ENCODE measurements at places on chromosomes 7 and 10. TPM values are rescaled to one million over a fixed set of nuclear protein-coding genes. Genes with fewer than 3 reads are reported as not detected.

The GRM8 gene
- total RNA-seq: 2.3 TPM

The TMEM184A gene
- 65.3 TPM for total RNA-seq

DNA sequence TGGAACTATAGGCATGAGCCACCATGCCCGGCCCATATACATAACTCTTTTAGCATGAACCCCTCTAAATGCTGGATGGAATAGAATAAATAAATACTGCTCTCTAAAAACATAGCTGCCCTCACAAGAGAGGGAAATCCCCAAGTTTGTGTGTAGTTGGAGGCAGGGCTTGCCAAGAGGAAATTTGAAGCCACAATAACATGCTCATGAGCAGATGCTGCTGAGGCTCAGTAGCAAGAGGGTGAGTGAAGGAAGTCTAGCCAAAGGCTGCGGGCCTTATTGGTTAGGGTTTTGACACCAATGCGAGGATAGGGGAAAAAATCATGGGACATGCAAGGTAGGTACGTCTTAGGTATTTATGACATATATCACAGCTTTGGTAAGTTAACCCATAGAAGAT is 17.3 kb downstream of the TPK1 start:
- H3K4me1 ChIP-seq: peaks cover 11% of the 10 kb centered on the region
- H3K27ac ChIP-seq: no peak overlapping the region
- DNase-seq: no peak

DNA sequence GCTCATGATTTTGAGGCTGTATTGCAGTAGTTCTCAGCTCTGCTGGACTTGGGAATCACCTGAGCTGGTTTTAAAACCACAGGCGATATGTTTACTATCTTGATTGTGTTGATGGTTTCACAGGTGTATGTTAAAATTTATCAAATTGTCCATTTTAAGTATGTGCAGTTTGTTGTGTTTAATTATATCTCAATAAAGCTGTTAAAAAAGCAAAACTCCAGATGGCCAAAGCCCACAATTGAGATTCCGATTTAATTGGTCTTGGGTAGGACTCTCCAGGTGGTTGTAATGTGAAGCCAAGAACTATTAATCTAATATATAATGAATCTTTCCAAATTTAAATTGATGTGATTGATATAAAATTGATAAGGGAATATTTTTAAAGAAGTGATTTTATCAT is 48.6 kb downstream of the NRCAM start:
- no peak for DNase-seq
- no peaks in the 10 kb centered on the region for H3K27me3 ChIP-seq
- H3K4me3 ChIP-seq: no peak overlapping the region
- peak overlapping the region; percentile 9 for H3K27ac ChIP-seq
- peaks cover 53% of the 10 kb centered on the region for H3K4me1 ChIP-seq

DNA sequence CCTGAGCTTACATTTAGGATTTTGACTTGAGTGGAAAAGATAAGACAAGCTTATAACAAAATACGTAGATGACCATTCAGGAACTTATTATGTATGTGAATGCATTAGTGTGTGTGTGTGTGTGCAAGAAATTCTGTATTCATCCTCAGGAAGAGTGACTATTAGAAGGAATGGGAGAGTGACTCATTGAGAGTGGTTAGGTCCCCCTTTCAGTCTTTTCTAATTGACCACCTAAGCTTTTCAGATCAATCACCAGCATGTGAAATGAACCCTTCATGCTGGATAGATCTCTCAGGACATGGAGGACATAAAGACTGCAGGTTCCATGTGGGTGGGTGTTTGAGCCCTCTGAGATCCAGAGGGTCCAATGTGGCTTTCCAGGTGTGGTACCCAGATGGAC is 153.5 kb downstream of the MBL2 start:
- no peak overlapping the region for H3K27ac ChIP-seq
- no peaks in the 10 kb centered on the region for H3K36me3 ChIP-seq
- DNase-seq: no peak
- H3K4me3 ChIP-seq: no peak overlapping the region

The PRF1 gene
- total RNA-seq: 6.3 TPM

The GJD4 gene
- not detected for total RNA-seq

DNA sequence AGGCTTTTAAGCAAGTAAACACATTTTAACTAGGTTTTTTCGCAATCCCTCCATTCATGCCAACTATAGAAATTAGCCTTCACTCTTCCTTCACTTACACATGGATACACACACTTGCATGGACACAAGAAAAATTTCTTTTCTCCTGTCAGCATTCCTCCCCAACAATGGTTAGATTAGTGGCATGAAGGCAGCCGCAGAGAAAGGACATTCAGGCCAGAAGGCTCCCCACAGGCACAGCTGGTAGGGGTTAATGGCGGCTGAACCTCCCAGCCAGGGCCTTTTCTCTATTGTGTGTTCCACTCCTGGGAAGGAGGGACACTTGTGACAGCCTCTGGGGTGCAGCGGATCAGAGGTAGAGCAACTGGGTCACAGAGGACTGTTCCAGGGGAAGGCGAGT is 255.0 kb upstream of the SP8 start:
- H3K27ac ChIP-seq: no peak overlapping the region
- H3K4me3 ChIP-seq: no peak overlapping the region
- no peaks in the 10 kb centered on the region for H3K27me3 ChIP-seq
- H3K4me1 ChIP-seq: no peaks in the 10 kb centered on the region
- no peaks in the 10 kb centered on the region for H3K36me3 ChIP-seq

The SPDYE8 gene
- not detected for total RNA-seq

DNA sequence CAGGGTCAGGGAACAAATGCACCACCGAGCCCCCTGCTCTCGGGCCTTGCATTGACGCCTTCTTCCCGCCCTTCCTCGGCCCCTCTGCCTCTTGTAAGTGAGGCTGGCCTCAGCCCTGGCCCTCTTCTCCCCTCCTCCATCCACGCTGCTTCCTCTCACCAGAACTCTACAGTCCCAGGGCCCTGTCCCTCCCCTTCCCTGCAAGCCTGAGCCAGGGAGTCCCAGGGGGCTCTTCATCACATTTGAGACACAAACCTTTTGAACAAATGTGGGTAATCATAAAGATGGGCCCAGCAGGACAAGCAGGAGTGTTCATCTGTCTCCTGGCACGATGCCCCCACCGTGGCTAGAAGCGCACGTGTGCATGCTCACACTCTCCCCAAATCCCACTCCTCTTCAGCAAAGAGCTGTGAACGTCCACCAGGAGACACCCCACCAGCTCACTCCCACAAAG is 57.7 kb downstream of the SLIT1 start:
- no peak overlapping the region for H3K27ac ChIP-seq
- no peak overlapping the region for H3K4me3 ChIP-seq
- DNase-seq: no peak
- no peaks in the 10 kb centered on the region for H3K36me3 ChIP-seq

The LHFPL3 gene
- total RNA-seq: not detected

GRCh38 chr7:129149511-129149910 is 5.0 kb downstream of the TSPAN33 start:
- H3K27me3 ChIP-seq: no peaks in the 10 kb centered on the region
- peaks cover 12% of the 10 kb centered on the region for H3K4me1 ChIP-seq
- no peak overlapping the region for H3K27ac ChIP-seq
- no peaks in the 10 kb centered on the region for H3K36me3 ChIP-seq
- DNase-seq: no peak

- no peaks in the 10 kb centered on the region for H3K4me1 ChIP-seq
- H3K27ac ChIP-seq: no peak overlapping the region
- no peak overlapping the region for H3K4me3 ChIP-seq
These were observed 13.4 kb downstream of the WDR86 start for GRCh38 chr7:151396328-151396970.

DNA sequence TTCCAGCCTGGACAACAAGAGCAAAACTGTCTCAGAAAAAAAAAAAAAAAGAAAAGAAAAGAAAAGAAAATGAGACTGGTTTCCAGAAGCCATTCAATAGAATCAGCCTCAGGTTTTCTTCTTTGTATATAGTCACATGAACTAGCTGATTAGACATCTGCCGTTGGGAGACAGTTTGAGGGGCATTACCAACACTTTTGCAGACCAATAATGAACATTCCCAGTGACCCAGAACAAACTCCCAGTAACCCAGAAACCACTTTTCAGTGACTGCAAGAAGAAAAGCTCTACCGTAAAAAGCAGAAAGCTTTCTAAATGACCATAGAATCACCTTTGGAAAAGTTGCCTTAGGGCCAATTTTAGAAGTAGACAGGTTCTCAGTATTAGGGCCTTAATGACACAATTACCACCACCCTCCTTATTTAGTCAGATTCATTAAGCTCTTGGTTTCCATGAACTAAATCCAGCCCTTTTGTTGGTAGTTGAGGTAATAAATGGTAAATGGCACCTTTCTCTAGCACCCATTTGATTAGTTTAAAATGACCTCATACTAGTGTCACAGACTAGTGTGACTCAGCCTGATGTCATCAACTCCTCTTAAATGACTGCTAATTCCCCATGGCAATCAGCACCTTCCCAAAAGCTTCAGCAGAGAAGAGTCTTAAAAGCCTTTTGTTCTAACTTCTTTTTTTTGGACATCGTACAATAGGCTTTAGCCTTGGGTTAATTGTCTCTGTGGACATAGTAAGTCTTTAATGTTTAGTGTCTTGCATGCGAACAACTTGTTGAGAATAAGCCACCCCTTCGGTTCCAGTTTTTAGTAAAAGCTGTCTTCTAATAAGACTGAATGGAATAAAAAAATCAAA is 33.6 kb upstream of the XRCC2 start:
- H3K36me3 ChIP-seq: no peaks in the 10 kb centered on the region
- no peak overlapping the region for H3K4me3 ChIP-seq
- H3K4me1 ChIP-seq: no peaks in the 10 kb centered on the region
- no peaks in the 10 kb centered on the region for H3K27me3 ChIP-seq

- peaks cover 7% of the 10 kb centered on the region for H3K36me3 ChIP-seq
- H3K27me3 ChIP-seq: no peaks in the 10 kb centered on the region
- no peak overlapping the region for H3K27ac ChIP-seq
- H3K4me1 ChIP-seq: no peaks in the 10 kb centered on the region
These were observed 35.5 kb upstream of the DGKI start for GRCh38 chr7:137882261-137882668.

- no peaks in the 10 kb centered on the region for H3K36me3 ChIP-seq
- DNase-seq: peak; percentile 6
- H3K27ac ChIP-seq: no peak overlapping the region
- H3K4me1 ChIP-seq: no peaks in the 10 kb centered on the region
- no peak overlapping the region for H3K4me3 ChIP-seq
These were observed 422.3 kb downstream of the DGKB start for GRCh38 chr7:14480281-14480680.

The GSDME gene
- total RNA-seq: 5.3 TPM

- peaks cover 11% of the 10 kb centered on the region for H3K4me1 ChIP-seq
- DNase-seq: peak; percentile 64
These were observed 249.6 kb downstream of the ELFN1 start for GRCh38 chr7:1919539-1920265.

The GPR26 gene
- not detected for total RNA-seq

GRCh38 chr7:84193747-84194146 is 842 bp downstream of the SEMA3A start:
- no peaks in the 10 kb centered on the region for H3K27me3 ChIP-seq
- no peak overlapping the region for H3K27ac ChIP-seq
- no peak overlapping the region for H3K4me3 ChIP-seq
- H3K36me3 ChIP-seq: no peaks in the 10 kb centered on the region

DNA sequence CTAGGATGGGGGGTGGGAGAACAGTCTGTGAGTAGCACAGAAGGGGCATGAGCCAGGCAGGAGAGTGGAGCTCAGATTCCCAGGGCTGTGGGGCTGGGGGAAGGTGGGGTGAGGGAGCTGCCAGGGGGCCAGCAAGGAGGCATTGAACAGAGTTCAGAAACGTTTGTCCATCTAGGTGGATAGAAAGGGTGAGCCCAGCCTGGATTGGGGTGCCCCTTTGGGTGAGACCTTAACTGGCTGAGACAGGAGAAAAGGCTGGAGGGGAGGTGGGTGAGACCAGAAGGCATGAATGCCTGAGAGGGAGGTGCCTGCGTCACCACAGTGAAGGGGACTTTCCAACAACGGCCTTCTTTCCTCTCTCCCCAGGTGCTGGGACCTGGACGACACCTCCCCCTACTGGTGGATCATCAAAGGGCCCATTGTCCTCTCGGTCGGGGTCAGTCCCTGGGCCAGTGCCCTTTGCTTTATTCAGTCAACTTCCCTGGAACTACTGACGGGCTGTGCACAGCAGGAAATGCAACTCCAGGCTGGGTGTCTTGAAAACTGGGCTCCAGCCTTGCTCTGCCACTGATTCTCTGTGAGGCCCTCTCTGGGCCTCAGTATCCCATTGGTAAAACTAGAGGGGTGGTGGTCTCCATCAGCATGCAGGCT is 11.0 kb downstream of the GHRHR start:
- no peaks in the 10 kb centered on the region for H3K36me3 ChIP-seq
- peaks cover 28% of the 10 kb centered on the region for H3K4me1 ChIP-seq

GRCh38 chr10:19576576-19576975 is 239.7 kb upstream of the PLXDC2 start:
- H3K27ac ChIP-seq: no peak overlapping the region
- H3K36me3 ChIP-seq: no peaks in the 10 kb centered on the region
- no peaks in the 10 kb centered on the region for H3K4me1 ChIP-seq
- no peaks in the 10 kb centered on the region for H3K27me3 ChIP-seq
- H3K4me3 ChIP-seq: no peak overlapping the region
- DNase-seq: no peak

The COMMD3 gene
- 32.7 TPM for total RNA-seq

DNA sequence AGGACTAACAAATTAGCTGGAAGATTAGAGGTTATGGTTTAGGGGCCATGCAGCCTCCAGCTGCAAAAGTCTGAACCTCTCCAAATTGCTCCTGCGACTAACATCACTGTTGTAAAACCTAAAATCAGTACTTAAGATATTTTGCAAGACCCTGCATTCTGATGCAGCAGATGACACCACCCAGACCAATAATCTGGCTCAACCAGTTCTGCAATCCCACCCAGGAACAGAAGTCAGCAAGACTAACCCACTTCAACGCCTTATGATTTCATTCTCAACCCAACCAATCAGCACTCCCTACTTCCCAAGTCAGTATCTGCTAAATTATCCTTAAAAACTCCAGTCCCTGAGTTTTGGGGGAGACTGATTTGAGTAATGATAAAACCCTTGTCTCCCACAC is 250.8 kb upstream of the MBL2 start:
- no peaks in the 10 kb centered on the region for H3K36me3 ChIP-seq
- H3K27me3 ChIP-seq: no peaks in the 10 kb centered on the region
- H3K4me1 ChIP-seq: peaks cover 4% of the 10 kb centered on the region
- no peak overlapping the region for H3K27ac ChIP-seq
- DNase-seq: no peak

DNA sequence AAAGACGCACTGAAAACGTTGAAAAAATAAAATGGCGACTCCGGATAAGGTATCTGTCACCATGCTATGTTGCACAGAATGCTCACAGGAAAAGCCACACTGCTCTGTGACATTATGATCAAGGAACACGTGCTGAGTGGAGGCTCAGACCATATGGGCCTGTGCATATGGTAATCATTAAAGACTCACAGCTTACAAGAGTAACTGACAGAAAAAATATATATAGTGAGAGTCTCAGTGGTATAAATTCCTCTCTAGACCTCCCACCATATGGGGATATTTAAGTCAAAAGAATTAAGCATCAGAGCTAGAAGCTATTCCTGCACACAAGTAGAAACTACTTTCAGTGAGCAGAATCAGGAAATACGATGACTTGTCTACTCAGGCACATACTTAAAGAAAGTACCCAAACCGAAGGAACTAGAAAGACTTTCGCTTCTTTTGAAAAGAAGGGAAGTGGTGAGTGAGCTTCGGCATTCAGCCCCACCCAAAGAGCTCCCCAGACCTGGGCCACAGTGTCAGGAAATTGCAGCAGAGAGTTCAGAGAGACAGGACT is 65.1 kb upstream of the MPP7 start:
- H3K36me3 ChIP-seq: no peaks in the 10 kb centered on the region
- H3K27ac ChIP-seq: no peak overlapping the region
- DNase-seq: no peak
- H3K4me3 ChIP-seq: no peak overlapping the region
